Mucosa of gallbladder (tissue), 1 donor: ENCODE measurements at places on chromosomes 1 and 21. TPM values are rescaled to one million over a fixed set of nuclear protein-coding genes. Genes with fewer than 3 reads are reported as not detected.
A peak's percentile ranks its signal among the peaks of the same experiment; 100 is the strongest.

DNA sequence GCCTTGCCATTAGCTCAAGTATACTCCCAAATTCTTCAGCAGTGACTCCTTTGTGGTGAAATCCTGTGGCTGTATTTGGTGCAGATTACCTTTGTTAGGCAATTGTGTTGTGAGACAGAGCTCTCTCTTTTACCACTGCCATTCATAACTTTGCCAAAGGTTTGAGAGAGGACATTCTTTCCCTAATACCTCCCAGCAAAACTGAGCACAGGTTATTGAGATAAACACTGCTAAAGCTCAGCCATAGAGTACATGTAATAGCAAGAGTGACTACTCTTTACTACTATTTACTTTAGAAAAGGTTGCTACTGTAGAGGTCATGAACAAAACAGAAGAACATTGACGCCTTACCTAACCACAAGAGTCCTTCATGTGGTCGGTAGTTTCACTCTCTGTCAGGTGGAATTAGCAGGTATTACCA is 514.0 kb upstream of the ADAMTS5 start:
- no peak for DNase-seq

- peak; percentile 87 for DNase-seq
Measured at GRCh38 chr1:1678581-1679380, 13.8 kb downstream of the SLC35E2B start.

- DNase-seq = no peak
Measured at GRCh38 chr1:182015360-182015759, 46.2 kb downstream of the ZNF648 start.

- peak; percentile 61 for DNase-seq
Measured at GRCh38 chr1:182149411-182149965, 88.0 kb upstream of the ZNF648 start.

FCRL2 gene
- total RNA-seq = 0.09 TPM

KRTAP19-3 gene
- not detected for total RNA-seq

CHD5 gene
- total RNA-seq = 0.23 TPM

ARTN gene
- 2.1 TPM for total RNA-seq
